ENCODE measurements at places on chromosomes 5 and 9.

- DNase-seq, result no peak
Measured at GRCh38 chr9:97390791-97391406, 21.0 kb upstream of the TDRD7 start.

GRCh38 chr9:13568841-13569601, 289.5 kb upstream of the MPDZ start:
- DNase-seq, result peak; percentile 57

- DNase-seq, result no peak
Measured at GRCh38 chr5:168489059-168489458, 2.8 kb downstream of the RARS1 start.

- DNase-seq, result no peak
Measured at GRCh38 chr9:93821307-93821703, 133.8 kb downstream of the BARX1 start.

DNA sequence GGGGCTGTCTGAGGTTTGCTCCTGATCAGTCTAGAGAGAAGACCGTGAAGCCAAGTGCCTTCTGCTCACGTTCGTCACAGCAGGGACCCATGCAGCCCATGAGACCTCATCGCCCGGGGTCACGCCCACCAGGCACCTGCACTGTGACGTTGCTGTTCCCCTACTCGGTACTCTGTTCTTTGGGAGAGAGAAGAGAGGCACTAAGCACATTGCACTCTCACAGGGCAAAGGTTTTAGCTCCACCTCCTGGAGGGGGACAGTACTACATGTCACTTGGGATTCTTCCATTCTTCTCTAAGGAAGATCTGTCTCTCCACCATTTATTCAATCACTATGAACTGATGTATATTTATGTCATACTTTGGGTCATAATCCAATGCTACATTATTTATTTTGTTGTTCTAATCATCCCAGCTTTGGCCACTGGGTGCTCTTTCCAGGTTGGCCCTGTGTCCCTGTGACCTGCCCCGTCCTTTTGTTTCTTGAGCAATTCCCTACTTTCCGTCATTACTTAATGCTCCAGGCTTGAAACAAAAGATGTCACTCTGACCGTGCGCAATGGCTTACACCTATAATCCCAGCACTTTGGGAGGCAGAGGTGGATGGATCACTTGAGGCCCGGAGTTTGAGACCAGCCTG, 31.4 kb upstream of the BRD3 start:
- DNase-seq, result peak; percentile 48

- no peak for DNase-seq
Measured at GRCh38 chr5:99243111-99243510, 314.3 kb upstream of the CHD1 start.

DNA sequence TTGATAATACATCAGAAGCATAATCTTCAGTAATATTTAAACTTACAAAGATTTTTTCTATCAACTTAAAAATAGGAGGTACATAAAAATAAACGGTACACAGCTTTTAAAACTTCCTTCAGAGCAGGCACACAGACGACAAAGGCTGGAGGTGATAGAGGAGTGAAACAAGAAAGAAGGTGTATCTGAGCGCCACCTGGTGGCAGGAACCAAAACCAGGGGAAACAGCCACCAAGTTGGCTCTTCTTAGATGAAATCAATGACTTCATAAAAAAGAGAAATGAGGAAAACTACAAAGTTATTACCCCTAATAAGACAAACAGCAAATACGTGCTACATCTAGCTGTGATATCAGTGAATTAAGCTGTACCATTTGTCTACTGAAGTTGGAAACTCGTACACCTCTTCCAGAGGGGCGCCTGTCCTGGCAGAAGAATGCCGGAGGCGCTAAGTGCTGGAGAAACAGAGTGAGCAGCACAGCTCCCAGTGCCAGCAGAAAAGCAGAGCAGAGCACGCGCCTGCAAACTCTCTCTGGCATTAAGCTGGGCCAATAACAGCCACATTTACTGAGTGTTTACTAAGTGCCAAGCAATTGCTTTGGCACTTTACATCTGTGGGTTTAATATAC, 85.9 kb downstream of the SETX start:
- DNase-seq, result peak; percentile 62

DNA sequence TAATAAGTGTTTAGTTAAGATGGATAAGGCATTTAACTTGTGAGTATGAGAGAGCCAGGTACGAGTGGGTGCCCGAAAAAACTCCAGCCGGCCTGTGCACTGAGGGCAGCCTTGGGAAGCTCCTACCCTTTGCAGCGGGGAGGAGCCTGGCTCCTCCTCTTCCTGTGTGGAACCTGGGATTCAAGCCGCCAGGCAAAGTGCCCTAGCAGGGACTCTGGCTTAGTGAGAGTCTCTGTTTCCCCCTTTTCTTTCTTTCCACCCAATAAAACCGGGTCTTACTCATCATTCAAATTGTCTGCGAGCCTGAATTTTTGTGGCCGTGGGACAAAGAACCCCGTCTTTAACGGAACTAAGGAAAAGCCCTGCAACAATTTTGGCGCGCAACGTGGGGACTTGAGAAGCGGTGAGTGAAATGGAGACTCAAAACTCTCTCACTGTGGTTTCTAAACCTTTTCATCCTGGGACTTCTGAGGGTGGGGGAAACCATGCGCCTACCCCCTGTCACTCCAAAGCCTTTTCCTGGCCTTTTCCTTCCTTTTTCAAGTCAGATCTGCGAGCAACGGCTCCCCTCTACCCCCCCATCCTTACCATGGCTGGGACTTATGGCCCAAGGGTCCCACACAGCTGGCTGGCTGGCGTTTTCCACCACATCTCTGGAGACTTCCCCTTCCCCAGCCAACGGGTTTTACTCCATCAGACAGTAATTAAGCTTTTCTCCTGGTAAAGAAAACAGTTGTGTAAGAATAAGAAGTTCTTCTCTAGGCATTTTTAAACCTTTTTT, 535.7 kb upstream of the ACO1 start:
- DNase-seq, result no peak

- no peak for DNase-seq
Measured at GRCh38 chr5:156892223-156892622, 42.1 kb downstream of the PPP1R2B start.

GRCh38 chr5:102924963-102925362, 169.9 kb downstream of the PAM start:
- DNase-seq, result no peak

DNA sequence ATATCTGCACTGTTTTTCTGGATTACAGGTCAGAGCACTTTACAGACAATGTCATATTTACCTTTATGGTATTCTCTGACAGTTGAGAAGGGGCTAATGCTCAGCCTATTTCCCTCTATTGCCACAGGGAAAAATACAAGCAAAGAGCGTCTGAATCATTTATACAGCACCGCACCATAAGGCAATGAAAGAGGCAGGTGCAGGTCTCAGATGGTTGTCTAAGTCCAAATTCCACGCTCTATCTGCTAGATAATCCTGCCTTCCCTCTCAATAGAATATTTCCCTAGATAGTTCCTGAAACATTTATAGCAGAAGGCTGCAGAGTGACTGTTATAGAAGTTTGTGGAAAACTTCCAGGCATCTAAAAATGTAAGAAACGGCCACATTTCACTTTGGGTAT, 446.1 kb upstream of the CDH6 start:
- DNase-seq, result no peak

DNA sequence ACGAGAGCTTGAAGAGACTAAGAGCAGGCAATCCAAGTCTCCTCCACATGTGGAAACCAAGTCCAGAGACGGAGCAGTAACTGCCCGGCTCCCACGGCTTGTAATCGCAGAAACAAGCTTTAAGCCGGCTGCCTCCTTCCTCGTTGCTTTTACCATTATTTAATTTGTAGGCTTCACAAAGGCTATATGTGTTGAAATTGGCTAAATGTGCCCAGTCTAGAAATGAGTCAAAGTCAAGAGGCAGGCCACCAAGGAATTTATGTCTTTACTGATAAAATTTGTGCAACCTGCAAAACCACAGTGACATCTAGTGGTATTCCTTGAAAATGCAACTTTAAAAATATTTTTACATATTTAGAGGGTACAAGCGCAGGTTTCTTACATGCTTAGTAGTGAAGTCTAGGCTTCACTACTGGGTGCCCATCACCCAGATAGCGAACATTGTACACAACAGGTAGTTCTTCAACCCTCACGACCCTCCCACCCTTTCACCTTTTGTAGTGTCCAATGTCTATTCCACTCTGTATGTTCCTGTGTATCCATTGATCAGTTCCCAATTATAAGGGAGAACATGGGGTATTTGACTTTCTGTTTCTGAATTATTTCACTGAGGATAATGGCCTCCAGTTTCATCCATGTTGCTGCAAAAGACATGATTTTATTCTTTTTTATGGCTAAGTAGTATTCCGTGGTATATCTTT, 33.5 kb upstream of the EBF1 start:
- DNase-seq, result no peak

DNA sequence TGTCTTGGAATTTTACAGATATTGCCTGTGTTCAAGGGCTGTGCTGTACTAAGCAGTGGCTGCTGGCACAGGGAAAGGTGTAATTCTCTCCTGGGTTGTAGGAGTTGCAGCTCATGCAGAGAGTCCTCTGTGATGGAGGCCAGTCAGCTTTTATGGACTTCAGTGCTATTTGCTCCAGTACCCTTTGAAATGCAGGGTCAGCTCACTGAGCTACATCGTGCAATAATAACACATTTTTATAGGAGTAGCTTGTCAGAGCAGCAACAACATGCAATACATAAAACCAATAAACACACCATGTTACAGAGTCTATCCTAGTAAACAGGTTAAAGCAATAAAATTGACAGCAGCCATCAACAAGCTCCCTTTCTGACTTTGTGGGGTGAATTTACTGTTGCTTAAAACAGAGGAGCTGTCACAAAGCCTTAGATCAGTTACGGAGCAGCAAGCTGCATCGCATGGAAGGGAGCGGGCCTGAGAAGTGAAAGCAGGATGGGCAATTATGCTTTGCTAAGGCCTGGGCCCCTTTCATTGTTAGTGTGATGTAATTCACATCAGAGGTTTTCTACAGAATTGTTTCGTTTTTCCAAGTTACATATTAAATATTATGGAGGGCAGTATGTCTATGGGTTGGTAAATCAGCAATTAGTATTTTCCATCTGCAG, 16.8 kb downstream of the CD180 start:
- no peak for DNase-seq

- DNase-seq, result no peak
Measured at GRCh38 chr9:134812343-134812673, 68.3 kb upstream of the FCN2 start.

DNA sequence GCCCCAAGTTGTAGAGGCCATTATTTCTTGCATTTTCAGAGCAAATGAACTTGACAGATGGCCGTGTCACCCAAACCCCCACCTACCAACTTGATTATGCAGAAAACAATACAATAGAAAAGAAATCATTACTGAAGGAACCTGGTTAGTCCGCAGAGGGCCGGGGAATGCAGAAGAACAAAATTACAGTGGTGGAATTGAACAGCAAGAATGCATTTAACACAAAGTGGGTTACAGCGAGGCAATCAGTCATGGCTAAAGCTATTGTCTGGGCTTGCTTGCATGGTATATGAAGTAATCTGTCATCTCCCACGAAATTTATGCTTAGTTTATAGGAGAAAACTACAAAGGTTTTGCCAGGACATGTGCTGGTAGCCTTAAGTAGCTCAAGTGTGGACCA, 238.3 kb upstream of the IRX1 start:
- no peak for DNase-seq

DNA sequence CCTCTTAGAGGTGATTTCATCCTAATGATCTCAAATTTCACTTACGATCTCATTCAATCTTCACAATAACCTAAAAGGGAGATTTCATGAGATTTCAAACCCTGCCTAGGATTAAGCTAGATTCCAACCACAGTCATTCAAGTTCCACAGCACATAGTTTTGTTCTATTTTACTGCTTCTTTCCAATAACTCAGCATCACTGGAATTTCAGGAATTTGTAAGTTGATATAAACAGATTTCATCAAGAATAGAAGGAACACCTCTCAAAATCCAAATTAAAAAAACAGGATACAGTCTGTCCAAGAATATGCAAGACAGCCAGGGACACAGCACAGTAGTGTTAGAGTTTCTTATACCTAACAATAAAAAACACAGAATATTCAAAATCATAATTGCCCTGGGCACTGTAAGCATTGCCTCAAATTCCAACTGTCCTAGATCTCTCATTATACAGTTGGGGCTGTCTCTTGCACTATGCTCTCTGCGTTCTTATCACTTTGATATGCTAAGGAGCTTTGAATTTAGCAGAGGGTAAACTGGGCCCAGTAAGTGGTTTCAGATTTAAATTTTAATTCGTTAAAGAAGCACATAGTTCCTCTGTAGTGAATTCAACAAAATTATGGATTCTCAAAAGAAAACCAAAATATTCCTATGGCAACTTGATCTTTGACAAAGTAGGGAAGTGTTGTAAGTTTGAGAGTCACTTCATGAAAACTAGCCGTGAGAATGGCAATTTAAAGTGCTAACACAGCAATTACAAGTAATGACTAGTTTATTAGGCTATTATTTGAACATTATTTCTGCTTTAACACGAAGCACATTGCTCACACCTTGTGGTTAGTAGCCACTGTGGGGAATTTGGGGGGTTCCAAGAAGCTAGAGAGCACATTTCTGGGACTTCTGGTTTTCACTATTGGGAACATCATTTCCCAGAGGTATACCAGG, 478.6 kb upstream of the C9orf72 start:
- no peak for DNase-seq

GRCh38 chr5:9466697-9467096, 79.2 kb downstream of the SEMA5A start:
- DNase-seq, result no peak

DNA sequence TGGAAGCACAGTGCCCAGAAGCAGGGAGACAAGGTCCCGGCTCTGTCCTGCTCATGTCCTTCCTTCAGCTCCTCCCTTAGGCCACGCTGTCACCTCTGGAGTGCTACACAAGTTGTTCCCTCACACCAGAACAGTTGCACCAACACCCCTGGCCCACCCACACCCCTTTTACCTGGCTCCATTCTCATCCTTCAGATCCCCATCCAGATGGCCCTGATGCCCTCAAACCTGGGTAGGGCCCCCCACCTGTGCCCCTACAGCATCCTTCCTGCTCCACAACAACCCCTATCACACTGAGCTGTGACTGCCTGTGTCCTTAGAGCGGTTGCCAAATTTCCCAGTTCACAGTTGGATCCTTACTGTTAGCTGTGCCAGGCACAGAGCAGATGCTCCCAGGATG, 29.2 kb downstream of the ANKS6 start:
- DNase-seq, result no peak

GRCh38 chr9:8486095-8486494, 686.5 kb upstream of the DMAC1 start:
- no peak for DNase-seq

GRCh38 chr9:95556521-95556920, 39.8 kb upstream of the PTCH1 start:
- no peak for DNase-seq

DNA sequence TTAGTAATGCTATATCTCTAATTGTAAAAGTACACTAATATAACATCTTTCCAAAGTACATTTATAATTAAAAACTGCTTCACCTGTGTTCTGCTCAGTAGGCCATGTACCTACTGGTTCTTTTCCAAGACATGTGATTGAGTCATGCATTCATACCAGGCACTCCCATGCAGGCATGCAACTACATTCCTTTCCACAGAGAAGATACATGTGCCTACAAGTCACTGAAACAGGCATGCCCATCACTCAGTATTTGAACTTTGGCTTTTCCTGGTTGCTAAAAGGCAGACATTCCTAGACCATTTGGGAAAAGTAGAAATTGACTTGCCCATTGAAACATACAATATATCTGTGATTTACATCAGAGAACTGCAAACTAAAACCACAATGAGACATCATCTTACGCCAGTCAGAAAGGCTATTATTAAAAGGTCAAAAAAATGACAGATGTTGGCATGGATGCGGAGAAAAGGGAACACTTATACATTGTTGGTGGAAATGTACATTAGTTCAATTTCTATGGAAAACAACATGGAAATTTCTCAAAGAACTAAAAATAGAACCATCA, 148.3 kb upstream of the MOCS2 start:
- no peak for DNase-seq
